ENCODE measurements at places on chromosomes 12 and 14.

DNA sequence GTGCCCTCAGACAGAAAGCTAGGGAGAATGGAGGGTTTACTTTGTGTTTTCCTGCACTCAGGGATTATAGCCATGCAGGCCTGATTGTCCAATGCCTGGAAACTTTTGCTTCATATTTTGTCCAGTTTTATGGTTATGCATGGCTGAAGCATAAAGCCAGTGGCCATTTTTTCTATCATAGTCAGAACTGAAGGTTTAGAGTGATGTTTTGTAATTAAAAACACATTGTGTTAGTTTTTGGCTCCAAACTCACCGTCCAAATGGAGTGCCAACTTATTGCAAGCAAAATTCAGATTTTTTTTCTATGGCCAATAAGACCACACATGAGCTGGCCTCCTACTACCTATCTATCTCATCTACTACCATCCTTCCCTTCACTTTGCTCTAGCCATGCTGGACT lies 40.2 kb upstream of the ATP2B1 start:
- no peak for DNase-seq

DNA sequence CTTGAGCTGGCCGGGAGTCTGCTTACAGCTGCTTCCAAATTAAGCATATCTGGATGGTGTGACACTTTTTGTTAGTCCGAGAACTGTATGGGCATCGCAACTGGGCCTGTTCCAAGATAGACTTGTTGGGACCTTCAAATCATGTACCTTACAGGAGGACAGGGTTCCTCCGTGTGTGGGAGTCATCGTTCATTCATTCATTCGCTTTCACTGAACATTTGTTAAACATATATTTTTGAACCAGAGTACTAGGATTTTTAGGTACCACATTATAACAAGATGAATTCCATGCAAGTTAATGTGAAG lies 387 bp upstream of the IPO8 start:
- DNase-seq = no peak

GRCh38 chr14:22928237-22929103 lies 706 bp downstream of the PRMT5 start:
- DNase-seq = peak; percentile 11

- DNase-seq = no peak
Measured at GRCh38 chr14:55129086-55129427, at the start of gene LGALS3. Gene LGALS3, plus strand, starts transcription at chr14:55129252. Its CDS starts 8,122 bp downstream, at chr14:55137374.

- DNase-seq = no peak
Measured at GRCh38 chr12:74537126-74537706, 419 bp upstream of the ATXN7L3B start.

DNA sequence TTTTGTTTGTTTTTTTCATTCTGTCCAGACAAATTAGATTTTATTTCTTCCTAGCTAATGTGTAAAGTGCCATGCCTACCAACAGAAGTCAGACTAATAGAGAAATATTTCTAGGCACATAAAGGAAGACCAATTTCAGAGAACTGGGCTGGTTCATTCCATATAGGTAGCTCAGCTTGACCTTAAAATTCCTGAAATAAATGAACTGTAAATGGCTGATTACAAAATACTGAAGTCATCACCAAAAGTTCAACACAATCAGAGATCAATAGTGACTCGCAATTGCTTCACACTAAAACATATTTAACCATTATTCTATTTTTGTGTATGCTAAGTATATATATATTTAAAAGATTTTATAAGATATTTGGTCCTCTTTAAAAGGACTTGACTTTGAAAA lies 34.2 kb downstream of the PTPRB start:
- no peak for DNase-seq

GRCh38 chr12:53320352-53321195 lies 836 bp downstream of the AAAS start:
- DNase-seq = no peak

- no peak for DNase-seq
Measured at GRCh38 chr12:47886510-47887240, 18.1 kb downstream of the VDR start.

GRCh38 chr12:91643763-91644162 lies 461.1 kb upstream of the DCN start:
- no peak for DNase-seq

DNA sequence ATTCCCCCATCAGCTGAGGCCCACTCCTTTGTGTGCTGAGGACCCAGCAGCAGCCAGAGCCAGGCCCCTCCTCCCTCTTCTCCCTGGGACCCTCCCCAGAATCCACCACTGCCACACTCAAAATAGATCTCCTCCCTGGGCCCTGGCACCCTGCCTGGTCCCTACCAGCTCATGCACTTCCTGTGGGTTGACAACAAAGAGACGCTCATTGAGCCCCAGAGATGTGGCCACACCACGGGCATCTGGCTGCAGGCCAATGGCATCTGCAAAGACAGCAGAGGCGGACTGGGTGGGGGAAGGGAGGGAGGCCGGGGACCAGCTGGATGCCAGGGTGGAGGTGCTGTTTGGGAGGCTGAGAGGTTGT lies 16.0 kb upstream of the ENDOU start:
- DNase-seq = peak; percentile 31

- no peak for DNase-seq
Measured at GRCh38 chr12:51198568-51199365, 19.1 kb downstream of the POU6F1 start.

GRCh38 chr12:104935886-104936285 lies 22.2 kb downstream of the SLC41A2 start:
- DNase-seq = no peak

DNA sequence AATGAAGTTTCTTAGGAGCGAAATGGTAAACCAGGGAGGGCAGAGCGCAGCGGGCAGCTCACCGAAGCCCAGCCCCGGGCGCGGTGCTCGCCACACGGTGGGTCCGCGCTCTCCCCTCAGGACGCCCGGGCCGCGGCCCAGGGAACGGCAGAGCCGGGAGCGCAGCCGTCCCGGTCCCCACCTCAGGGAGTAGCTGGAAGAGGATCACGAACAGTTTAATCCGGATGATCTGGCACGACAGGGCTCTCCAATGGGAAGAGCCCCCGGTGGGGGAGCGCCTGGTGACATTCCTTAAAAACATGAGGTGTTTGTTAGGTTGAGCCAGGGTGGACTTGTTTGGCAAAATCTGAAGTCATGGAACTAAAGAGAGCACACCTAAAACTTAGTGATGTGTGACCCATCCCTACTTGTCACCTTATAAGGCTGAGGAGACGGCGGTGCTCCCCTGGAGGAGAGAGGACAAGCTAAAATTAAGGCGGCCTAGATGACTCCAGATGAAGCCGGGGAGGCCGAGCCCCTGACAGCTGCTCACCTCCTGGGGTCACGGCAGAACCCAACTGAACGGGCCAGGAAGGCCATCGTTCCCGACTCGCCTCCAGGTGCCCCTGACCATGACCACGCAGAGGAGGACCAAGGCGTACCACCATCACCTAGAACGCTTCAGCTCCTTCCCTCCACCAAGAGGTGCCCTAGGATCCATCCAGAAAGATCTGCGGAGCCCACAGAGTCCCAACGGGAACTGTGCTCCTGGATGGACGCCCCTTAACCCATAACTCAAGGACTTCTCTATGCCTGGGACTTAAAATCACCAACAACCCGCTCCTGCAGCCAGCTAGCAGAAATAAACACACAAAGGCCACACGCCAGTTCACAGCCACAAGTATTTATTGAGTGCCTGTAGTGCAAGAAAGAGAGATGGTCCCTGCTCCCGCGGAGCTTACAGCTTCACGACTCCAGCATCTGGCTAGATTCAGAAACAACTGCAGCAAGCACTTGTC lies 866 bp upstream of the PITPNM2 start:
- no peak for DNase-seq

GRCh38 chr12:24231298-24231697 lies 281.8 kb upstream of the SOX5 start:
- DNase-seq = no peak

GRCh38 chr12:64265839-64266238 lies 43.7 kb upstream of the KICS2 start:
- no peak for DNase-seq

GRCh38 chr12:27018037-27018436 lies 3.9 kb upstream of the TM7SF3 start:
- no peak for DNase-seq

- no peak for DNase-seq
Measured at GRCh38 chr14:103065861-103066260, 8.5 kb upstream of the CDC42BPB start.

DNA sequence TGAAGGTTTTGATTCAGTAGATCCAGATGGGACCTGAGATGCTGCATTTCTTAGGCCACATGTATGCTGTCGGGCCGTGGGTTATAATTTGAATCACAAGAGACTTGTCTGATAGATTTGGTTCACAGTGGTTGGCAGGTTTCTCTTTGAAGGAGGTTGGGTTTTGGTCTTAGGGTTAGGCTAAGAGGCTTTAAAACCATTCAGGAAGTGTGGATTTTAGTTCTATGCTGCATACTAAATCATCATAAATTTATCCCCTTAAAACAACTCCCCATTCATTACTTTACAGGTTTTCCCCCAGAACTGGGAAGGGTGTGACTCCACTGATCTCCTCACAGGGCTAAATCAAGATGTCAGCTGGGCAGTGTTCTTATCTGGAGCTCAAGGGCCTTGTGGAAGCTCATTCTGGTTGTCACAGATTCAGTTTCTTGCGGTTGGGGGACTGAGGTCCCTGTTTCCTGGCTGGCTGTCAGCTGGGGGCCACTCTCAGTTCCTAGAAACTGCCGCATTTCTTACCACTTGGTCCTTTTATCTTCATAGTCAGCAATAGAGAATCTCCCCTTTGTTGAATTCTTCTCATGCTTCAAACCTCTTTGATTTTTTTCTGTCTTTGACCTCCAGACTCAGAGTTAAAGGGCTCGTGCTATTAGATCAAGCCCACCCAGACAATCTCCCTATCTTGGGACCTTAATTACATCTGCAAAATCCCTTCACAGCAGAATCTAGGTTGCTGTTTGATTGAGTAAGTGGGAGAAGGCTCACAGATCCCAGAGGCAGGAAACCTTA lies 20.6 kb upstream of the PCNX1 start:
- DNase-seq = no peak

DNA sequence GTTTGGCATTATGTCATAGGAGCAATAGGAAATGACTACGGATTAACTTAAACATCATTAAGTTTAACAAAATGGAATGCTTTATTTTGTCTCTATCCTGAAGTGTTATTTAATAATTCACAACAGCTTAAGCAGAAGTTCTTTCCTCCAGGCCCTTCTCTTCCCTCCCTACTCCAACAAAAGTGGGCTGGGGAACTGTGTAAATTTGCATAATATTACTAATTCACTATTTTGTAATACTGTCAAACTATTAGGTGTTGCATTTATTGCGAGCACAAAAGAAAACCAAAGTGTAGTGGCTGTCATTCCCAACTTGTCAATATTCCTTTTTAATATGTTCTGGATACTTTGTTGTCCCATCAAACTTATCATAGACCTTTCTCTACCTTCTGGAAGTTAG lies 69.8 kb downstream of the ATG14 start:
- no peak for DNase-seq

GRCh38 chr12:18868717-18869116 lies 130.8 kb downstream of the CAPZA3 start:
- no peak for DNase-seq

- no peak for DNase-seq
Measured at GRCh38 chr12:124650912-124651311, 83.5 kb upstream of the NCOR2 start.

DNA sequence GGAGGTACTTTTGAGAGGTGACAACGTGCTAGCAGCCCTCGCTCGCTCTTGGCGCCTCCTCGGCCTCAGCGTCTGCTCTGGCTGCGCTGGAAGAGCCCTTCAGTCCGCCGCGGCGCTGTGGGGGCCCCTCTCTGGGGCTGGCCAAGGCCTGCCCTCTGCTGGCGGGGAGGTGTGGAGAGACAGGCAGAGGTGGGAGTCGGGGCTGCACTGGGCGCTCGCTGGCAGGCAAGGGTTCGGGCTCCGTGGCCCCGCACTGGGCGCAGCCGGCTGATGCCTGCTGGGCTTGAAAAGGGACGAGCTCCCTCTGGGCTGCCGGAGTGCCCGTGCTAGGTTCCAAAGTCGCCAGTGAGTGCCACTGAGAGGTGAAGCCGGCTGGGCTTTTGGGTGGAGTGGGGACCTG lies 580.0 kb downstream of the DIO2 start:
- DNase-seq = no peak

DNA sequence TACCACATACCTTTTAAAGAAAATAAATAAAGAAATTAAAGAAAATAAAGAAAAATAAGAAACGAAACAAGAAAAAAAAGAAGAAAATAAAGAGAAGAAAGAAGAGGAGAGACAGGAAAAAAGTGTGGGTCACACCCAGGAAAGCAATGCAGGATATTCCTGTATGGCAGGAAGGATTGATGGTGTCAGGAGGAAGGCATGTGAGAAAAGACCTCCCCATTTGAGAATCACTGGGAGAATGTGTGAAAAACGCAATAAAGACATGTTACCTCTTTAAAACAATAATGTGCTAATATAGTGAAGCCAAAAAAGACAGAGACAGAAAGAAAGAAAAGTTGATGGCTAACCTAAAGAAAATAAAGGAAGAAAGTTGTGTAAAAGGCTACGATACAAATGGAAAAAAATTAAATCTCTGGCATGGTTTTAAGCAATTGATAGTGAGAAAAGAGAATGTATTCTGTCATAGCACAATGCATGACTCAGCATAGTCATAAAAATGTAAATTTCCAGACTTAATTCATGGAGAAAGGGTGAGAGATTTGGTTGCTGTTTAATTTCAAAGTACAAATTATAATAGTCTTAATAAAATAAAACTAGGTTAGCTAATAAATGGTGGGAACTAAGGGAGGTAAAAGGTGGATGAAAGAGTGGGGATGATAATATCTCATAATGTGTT lies 24.3 kb upstream of the FOXG1 start:
- no peak for DNase-seq

DNA sequence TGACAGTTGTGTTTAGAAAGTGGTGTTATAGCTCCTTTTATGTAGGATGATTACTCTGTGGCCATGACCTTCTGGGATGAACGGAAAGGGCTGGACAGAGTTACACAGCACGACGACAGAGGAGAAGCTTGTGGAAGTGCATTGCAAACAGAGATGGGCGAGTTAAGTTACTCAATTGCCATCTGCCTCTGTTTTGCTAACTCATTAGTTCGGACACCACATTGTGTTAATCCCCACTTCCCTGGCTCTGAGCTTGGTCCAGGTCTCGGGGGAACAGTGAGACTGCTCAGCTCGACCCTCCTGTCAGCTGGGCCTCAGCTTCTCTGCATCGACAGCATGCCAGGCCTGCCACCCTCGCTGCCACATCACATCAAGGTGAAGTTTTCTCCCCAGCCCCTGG lies 408.0 kb downstream of the ZFP36L1 start:
- DNase-seq = no peak

GRCh38 chr12:52213564-52214420 lies 19.3 kb upstream of the KRT7 start:
- peak; percentile 5 for DNase-seq

DNA sequence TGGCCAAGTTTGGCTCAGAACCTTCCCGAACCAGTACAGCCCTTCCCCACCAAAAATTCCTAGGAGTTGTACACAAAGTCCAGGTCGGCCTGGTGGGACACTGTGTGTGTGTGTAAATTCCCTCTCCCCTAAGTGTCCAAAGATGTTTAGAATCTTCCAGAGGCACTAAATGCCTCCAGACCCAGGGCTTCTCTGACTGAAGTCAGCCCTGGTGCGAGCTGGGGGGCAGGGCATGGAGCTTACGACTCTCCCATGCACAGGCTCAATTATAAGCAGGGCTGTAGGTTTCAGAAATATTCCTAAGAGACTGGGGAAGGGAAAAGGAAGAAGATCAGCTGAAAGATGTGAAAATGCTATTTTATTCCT lies 106.9 kb upstream of the ATF7IP start:
- no peak for DNase-seq
